ENCODE measurements at places on chromosomes 6 and 20.

DNA sequence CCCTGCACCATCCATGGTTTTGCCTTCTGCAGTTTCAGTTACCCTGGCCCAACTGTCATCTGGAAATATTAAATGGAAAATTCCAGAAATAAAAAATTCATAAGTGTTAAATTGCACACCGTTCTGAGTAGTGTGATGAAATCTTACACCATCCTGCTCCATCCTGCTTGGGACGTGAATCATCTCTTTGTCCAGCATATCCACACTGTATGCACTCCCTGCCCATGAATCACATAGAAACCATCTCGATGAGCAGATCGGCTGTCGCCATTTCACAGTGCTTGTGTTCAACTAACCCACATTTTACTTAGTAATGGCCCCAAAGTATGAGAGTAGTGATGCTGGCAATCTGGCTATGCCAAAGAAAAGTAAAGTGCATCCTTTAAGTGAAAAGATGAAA is 105.9 kb upstream of the ID4 start:
- DNase-seq, result peak; percentile 93

DNA sequence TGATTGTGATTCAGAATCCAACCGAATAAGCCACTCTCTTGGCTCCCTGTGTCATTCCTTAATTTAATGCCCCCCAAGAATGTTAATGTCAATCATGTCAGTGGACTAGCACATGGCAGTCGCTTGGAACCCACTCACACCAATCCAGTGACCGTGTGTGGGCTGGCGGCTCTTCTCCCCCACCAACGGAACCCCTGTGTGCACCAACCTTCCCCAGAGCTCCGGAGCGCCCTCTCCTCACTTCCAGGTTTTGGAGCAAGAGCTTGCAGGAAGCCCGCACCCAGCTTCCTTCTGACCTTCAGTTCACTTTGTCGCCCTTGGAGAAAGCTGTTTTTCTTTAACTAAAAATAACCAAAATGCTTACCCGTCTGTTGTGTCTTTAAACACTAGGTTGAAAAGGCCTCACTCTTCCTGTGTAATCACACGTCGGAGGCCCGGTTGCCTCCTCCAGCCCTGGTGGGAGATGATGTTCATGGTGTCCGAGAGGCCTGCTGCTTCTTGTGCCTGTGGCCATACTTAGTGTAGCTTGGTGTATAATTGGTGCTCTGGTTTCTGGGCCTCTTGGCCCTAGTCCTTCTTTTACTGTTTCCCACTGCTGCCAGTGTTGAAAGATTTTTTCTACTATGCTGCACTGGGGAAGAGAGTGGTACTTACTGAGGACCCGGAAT is 17.8 kb upstream of the MAP1LC3A start:
- DNase-seq, result no peak

GRCh38 chr6:138157986-138158638 is 3.6 kb upstream of the ARFGEF3 start:
- no peak for DNase-seq

- DNase-seq, result no peak
Measured at GRCh38 chr6:41975276-41975675, 33.7 kb upstream of the CCND3 start.

Measured in fibroblast of skin of abdomen (primary cell).